ENCODE measurements at places on chromosomes 6 and 20.
A peak's percentile ranks its signal among the peaks of the same experiment; 100 is the strongest.

GRCh38 chr6:157273756-157274470, 49.4 kb downstream of the TMEM242 start:
- peak; percentile 83 for DNase-seq

GRCh38 chr20:7416382-7416781, 523.9 kb downstream of the HAO1 start:
- no peak for DNase-seq

DNA sequence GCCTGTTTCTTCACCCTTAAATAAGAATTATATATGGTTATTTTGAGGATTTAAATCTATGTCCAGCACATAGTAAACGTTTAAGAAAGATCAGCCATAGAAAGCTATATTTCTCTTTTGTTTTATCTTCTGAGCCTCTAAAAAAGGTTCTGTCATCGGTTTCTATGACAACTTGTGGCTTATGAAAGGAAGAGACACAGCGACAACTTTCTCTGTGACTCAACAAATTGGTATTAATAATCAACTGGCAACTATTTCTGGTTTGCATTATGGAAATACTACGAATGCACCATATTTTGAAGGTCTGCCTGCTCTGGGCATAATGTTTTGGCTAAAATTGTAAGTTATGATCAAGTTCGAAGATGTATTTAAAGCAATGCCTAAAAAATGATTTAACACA, 751.0 kb downstream of the CD109 start:
- DNase-seq, result no peak

- DNase-seq, result no peak
These were observed 145.9 kb upstream of the CITED2 start for GRCh38 chr6:139520321-139520768.

GRCh38 chr6:33014841-33015634, 5.6 kb upstream of the HLA-DOA start:
- DNase-seq, result peak; percentile 59

DNA sequence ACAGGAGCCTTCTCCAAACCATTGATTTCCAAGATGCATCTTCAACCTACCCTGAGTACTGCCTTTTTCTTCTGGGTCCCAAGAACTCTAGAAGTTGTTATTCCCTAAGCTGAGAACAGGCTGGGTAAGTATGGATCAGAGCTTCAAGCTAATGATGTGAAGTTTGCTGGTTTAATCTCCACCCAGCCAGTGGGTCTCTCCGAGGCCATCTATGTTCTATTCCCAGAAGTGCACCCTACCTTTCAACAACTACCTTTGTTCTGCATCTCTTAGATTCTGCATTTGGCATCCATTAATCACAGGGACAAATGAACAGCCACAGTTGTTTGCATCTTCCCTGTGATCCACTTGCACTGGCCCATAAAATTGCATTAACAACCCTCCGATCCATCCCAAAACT, 246.2 kb downstream of the HIVEP2 start:
- DNase-seq, result no peak

GRCh38 chr6:80976336-80976735, 776.1 kb downstream of the TENT5A start:
- DNase-seq, result no peak

DNA sequence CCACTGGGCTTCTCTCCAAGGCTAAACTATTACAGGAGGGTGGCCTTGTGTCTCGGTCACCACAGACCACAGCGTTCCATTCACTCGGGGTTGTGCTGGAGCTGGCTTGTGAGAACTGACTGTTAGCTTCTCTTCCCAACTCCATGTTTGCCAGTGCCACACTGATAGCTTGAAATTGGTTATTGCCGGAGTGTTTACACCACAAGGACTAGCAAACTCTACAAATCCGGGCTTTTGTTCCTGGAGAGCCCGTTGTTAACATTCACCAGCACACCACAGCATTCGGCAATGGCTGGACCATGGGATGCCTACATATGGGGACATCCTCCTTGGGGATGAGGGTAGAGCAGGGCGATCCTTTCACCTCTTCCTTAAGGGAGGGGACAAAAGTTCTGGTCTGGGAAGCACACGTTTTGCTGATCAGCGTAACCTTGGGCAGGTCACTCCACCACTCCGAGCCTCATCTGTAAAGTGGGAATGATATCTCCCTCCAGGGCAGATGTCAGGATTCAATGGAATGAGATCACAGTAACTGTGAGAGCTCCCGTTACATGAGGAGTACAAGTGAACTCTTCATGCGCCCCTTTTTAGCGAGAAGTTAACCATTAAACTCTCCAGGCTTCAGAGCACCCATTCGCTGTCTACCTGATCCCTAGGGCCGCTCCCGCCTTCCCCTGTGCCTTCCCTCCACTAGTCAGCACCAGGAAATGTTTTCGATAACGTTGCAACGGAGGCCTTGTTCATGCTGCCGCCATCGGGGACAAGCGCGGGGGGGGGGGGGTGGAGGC, 41.7 kb upstream of the TTPAL start:
- DNase-seq, result no peak

- no peak for DNase-seq
These were observed 26.4 kb downstream of the COX4I2 start for GRCh38 chr20:31663838-31664695.

DNA sequence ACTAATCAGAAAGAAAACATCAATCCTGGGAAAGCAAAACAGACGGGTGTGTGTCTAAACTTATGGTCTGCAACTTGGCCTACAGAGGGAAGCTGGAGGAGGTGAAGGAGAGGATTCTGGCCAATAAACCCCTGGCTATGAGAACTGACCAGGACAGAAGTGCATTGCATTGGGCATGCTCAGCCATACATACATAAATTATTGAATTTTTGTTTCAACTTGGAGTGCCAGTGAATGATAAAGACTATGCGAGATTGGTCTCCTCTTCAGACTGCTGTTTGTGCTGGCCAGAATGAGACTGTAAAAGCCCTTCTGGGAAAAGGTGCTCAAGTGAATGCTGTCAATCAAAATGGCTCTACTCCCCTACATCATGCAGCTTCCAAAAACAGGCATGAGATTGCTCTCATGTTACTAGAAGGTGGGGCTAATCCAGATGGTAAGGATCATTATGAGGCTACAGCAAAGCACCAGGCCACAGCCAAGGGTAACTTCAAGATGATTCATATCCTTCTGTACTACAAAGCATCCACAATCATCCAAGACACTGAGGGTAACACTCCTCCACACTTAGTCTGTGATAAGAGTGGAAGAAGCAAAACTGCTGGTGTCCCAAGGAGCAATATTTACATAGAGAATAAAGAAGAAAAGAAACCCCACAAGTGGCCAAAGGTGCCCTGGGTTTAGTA, 17.4 kb downstream of the ADNP start:
- DNase-seq, result no peak

GRCh38 chr6:3743541-3743940, 8.0 kb downstream of the PXDC1 start:
- DNase-seq, result peak; percentile 59

GRCh38 chr6:53918854-53919510, 124.2 kb downstream of the LRRC1 start:
- DNase-seq, result no peak

DNA sequence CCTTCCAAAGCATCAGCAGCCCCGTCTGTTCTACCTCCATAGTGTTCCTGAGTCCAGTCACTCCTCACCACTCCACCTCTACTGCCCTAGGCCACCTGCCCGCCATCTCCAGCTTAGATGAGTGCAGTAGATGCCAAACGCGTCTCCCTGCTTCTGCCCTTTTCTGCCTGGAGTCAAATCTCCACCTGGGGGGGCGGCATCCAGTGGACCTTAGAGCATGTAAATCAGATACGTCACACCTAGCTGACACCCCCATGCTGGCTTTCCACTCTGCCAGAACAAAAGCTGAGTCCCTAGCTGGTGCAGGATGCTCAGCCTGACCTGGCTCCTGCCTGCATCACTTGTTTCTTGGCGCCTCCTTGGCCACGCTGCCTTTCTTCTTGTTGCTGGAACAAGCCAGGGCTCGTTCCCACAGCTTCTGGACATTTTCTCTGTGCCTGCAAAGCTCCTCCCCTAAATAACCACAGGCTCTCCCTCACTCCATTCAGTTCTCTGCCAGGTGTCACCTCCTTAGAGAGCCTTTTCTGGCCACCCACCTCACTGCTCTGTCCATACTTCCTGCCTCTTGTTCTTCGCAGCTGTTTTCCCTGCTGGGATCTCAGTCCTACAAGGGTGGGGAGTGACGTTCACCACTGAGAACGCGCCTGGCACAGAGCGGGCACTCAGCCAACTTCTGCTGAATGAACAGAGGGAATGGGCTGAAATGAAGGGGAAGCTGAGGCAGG, 5.8 kb downstream of the DDR1 start:
- DNase-seq, result no peak

DNA sequence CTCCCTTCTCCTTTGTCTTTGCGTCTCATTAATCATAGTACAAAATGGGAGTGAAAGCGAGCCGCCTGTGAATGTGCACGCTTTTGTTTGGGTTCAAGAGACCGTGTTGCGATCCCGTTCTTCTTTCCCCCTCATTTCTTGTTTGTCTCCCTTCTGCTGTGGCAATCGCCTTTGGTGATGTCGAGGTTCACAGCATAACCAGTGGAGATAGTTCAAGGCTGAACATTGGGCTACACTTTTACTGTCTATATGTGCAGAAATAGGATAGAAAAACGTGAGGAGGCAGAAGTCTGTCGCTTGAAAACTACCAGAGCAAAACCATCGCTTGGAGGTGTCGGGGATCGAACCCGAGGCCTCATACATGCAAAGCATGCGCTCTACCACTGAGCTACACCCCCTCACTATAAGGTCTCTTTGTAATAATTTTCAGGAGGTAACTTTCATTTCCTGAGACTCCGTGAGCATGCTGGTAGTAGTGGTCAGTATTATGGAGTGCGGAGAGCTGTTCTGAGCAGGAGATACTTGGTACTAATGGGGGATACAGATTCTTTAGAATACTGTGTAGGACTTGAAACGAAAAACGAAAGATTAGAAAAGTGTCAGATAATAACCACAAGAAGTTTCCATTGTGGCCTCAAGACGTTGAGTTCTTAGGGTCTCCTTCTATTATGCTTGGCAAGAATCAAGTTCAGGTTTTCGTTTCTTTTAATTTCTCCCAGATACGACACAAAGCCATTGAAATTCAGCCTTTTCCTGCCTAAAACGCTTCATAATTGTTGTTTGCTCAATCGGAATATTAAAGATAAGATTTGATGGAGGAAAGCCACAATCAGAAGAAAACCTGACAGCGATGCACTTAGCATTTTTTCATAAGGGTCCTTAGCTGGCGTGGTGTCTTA, 106.6 kb downstream of the TRIM27 start:
- no peak for DNase-seq

- DNase-seq, result no peak
These were observed 76.8 kb upstream of the ARMC2 start for GRCh38 chr6:108771421-108771820.

GRCh38 chr20:22106308-22106938, 401.0 kb downstream of the PAX1 start:
- no peak for DNase-seq

- no peak for DNase-seq
These were observed 29.4 kb upstream of the TAGAP start for GRCh38 chr6:159074120-159074684.

DNA sequence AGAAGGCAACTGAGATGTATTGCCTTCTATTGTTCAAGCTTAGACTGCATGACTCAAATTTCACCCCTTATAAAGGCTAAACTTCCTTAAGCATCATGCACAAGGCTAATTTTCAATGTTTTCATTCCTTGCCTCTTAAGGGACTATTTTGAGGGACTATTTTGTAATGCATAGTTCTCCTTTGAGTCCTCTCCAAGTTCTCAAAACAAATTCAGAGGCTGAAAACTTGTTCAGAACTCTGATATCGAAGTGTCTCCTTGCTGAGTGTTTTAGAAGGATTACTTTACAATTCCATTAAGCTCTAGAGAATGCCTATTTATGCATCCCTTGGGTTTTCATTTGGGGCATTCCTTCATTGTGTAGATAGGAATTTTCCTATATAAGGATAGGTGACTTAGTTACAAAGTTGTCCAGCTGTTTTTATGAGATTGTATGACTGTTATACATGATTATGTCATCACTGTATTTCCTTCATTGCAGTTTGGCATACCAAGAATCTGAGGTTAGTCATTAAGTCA, 41.7 kb downstream of the COL19A1 start:
- DNase-seq, result no peak

- peak; percentile 24 for DNase-seq
These were observed 525 bp downstream of the NCOA7 start for GRCh38 chr6:125791151-125791819.

- no peak for DNase-seq
These were observed 52.0 kb upstream of the TRIM26 start for GRCh38 chr6:30265181-30265580.

GRCh38 chr6:43508481-43509141, 1.5 kb downstream of the LRRC73 start:
- peak; percentile 58 for DNase-seq

GRCh38 chr6:31142361-31142761, 3.5 kb upstream of the PSORS1C2 start:
- DNase-seq, result no peak

DNA sequence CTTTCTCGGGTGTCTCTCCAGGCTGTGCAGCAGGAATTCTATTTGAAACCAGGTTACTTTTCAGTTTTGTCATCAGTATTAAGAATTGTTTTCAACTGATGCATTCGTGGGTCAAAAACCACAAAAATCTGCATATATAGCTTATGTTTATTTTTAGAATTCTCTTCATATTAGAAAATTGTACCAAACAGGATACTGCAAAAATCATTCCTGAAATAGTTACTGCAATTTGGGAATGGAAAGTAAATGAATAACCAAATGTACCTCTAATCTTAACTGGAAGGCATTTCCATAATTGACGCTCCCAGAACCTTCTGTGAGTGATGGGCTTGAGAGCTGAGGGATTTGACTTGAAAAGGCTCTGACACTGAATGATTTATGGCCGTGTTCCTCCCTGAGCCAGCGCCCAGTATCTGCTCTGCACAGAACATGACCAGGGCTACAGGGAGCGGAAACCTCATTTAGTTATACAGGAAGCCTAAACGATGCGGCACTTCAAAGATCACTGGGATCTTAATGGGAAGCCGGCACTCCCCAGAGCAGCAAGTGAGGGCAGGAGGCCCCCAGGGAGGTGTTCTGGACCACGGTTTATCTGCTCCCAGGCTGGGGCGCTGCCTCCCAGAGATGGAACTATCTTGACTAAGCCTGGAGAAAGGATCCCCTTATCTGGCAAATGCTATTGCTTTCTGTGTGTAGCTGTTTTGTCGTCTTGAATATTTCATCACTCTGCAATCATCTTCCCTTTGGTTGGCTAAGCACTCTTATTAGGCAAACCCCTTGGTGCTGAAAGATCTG, 446.0 kb downstream of the QKI start:
- DNase-seq, result no peak

DNA sequence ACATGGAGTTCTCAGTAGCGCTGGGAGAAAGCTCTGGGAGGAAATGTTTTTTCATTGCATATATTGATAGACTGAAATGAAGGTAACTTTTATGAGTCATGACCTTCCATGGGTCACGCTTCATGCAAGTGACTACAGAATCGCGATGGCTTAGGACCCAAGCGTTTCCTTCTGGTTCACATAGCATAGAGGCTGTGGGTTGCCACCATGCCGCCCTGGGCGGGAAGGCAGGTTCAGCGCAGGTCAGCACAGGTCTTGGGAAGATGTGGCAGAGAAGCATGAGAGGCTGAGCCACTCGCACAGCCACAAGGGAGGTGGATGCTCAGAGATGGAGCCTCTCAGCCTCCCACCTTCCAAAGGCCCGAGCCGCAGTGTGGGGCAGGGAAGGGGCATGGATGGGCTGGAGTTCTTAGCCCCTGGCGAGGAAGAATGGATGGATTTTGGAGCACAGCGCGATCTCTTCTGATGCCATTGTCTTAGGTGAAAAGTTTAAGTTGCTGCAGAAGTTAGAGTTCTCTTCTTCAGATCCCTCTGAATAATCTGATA, 219.5 kb downstream of the SMOC2 start:
- DNase-seq, result no peak

Data from naive thymus-derived CD8-positive, alpha-beta T cell (primary cell).